ENCODE measurements at places on chromosomes 7 and 10. TPM values are rescaled to one million over a fixed set of nuclear protein-coding genes. Genes with fewer than 3 reads are reported as not detected.

The SRI gene
- total RNA-seq, result 114 TPM

The ANKRD26 gene
- 4.7 TPM for total RNA-seq

The COBL gene
- 23.8 TPM for total RNA-seq

The MAGI2 gene
- 1.7 TPM for total RNA-seq

The TWNK gene
- 14.3 TPM for total RNA-seq

The MEOX2 gene
- total RNA-seq, result not detected

DNA sequence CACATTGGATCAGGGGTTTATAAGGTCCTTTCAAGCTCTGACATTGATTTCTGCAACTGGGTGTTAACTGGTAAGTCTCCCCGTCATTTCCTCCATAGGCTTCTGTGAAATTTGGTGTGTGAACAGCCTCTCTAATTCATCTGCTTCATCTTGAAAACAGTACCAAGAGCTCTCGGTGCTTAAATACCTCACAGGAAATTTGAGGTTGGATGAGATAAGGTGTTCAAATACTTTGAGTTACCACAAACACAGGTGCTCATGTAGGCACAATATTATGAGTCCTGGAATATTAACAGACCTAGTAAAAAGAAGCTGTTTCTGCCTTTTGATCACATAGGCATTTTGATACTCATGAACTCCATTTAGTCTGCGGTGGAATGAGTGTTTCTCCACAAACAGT, 85.2 kb downstream of the RTKN2 start:
- DNase-seq, result no peak

GRCh38 chr7:137873524-137873923, 26.8 kb upstream of the DGKI start:
- DNase-seq, result no peak

GRCh38 chr10:124975977-124976514, 34.1 kb downstream of the ZRANB1 start:
- no peak for DNase-seq

DNA sequence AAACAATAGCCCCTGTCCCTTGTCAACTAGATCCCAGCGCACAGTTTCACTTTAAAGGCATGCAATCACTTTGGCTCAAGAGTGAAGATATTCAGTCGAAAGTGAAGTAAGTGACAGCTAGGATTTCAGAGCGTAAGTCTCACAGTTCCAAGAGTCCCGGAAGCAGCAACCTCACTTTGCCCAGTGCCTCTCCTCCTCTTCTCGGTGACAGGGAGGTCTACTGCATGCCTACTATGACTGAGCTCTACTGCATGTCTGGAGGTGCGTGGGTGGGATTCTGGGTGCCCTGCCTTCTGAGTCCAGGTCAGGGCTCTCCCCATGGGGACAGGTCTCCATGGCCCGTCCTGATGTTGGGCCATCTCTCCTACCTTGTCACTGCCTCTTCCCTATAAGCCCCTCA, 17.0 kb downstream of the PRKCQ start:
- no peak for DNase-seq

DNA sequence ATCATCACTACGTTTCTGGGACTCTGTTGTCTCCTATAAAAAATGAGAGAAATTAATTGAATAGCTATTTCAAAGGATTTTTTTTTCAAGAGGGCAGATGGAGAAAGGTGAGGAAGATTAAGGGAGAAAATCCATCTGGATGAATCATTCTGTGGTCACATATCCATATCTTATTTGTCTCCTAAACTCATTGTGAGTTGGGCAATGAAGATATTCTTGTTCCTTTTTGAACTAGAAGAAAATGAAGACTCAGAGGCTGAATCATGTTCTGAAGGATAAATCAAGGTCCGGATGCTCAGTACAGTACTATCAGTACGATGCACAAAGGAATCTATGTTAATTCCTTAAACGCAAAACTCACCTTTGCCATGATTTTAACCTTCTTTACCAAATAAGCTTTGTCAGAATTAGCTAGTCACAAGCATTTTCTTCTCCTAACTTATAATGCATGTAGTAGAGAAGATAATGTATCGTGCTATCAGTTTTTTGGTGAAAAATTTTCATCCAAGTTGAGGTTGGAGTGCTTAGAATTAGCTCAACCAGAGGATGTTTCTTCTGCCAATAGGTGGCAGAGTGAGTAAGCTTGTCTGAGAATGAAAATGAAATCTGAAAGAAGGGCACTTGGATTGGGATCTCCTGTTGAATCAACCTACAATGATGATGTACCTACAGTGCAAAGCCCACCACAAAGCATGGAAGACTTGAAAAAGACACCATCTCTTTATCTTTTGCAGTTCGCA, 446.9 kb downstream of the KIF20B start:
- peak; percentile 7 for DNase-seq

DNA sequence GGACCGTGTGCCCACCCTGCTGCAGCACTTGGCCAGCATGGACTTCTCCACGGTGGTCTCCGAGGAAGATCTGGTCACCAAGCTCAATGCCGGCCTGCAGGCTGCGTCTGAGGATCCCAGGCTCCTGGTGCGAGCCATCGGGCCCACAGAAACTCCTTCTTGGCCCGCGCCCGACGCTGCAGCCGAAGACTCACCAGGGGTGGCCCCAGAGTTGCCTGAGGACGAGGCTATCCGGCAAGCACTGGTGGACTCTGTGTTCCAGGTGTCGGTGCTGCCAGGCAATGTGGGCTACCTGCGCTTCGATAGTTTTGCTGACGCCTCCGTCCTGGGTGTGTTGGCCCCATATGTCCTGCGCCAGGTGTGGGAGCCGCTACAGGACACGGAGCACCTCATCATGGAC, 1.4 kb downstream of the RBP3 start:
- DNase-seq, result no peak

DNA sequence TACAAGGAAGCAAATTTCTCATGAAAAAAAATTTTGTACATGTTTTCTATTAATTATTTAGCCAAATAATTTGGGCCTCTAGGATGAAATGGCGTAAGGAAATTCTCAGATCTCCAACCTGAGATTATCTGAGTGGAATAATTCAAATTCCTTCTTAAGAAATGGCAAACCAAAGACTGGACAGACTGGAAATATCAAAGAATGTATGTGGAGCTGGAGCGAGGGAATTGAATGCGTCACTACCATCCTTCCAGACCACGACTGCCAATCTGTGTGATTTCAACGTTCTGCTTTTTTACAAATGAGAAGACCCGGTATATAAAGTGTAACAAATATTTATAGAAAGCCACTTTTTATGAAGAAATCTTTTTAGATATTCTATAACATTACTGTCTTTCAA, 12.4 kb upstream of the BLNK start:
- DNase-seq, result no peak

DNA sequence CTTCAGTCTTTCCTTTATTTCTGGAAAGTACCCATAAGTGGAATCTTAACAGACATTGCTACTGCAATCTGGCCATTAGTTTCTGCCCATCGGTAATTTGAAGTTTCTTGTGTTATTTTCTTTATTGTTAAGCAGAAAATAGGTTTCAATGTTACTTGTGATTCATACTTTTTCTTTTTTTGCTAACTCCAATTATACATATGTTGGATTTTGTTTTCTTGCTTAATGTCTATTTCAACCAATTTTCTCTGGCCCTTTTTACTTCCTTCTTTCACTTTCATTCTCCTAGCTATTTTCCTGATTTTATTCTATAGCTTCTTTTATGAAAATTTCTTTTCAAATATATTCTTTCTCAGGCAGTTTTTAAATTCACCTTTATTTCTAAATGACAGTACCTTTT, 457.4 kb downstream of the TCERG1L start:
- no peak for DNase-seq

- DNase-seq, result no peak
Observed at GRCh38 chr10:44404741-44405437, 20.0 kb upstream of the CXCL12 start.

DNA sequence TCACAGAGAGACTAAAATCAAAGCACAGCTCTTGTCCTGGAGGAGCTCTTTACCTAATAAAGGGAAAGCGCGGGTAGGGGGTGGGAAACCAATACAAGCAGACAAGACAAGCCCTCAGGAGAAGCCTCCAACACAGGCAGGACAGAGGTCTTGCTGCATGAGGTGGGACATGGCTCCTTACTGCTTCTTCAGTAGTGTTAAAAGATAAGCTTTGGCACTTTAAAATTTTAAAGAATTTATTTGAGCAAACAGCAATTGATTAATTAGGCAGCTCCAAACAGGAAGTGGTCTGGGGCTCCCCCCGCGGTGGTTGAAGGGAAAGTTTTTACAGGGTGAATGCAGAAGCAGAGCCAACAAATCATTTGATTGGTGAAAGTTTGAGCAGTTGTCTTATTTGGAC, 50.3 kb upstream of the MACC1 start:
- DNase-seq, result no peak

- DNase-seq, result no peak
Observed at GRCh38 chr10:69239816-69240434, 19.8 kb downstream of the HKDC1 start.

- no peak for DNase-seq
Observed at GRCh38 chr7:134826105-134826504, 46.7 kb downstream of the CALD1 start.

- DNase-seq, result no peak
Observed at GRCh38 chr7:45592230-45592991, 18.2 kb downstream of the ADCY1 start.

DNA sequence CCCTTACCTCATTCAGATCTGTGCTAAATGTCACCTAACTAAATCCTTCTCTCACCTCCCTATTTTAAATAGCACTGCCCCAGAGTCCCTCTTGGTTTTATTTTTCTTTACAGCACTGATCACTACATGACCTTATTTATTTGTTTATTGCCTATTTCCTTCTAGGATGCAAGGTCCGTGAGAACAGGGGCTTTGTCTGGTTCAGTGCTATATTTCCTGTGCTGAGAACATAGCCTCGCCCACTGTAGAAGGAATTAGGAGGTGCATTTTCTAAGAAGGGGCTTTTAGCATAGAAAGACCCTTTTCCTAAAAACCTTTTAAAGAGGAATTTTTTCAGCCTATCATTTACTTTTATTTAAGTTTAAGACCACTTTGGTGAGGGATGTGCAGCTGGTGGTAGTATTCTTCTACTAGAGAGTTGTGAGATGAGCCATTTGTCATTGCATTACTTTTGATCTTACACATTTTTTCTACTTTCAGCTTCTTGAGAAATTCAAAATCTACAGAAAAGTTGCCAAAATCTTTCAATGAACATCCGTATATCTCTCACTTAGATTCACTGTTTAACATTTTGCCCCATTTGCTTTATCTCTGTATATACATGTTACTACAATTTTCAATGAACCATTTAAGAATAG, 13.5 kb upstream of the PCGF5 start:
- DNase-seq, result no peak

- DNase-seq, result no peak
Observed at GRCh38 chr7:139394540-139394939, 34.8 kb downstream of the LUC7L2 start.

GRCh38 chr10:117619223-117619622, 76.7 kb downstream of the EMX2 start:
- DNase-seq, result no peak

DNA sequence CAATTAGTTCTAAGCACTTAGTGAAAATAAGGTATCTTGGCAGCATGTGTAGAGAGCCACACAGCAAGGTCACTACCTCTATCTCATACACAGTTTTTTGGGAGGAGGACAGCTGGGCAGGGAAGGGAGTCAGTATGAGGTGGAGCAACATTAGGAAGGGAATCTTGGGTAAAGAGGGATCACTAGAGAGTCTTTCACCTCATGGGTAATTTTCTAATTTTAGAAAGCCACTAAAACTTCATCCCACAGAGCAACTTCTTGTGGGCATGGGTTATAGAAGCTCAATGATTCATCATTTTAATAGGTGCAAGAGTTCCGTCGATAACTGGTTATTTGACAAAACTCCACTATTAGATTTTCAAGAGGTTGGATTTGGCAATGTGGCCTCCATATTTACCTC, 2.5 kb downstream of the NRAP start:
- DNase-seq, result no peak
